NCI-H2029 treated with DMSO at 0.1 percent for 48 hours (cell line): ENCODE measurements at places on chromosomes 6 and 20.

DNA sequence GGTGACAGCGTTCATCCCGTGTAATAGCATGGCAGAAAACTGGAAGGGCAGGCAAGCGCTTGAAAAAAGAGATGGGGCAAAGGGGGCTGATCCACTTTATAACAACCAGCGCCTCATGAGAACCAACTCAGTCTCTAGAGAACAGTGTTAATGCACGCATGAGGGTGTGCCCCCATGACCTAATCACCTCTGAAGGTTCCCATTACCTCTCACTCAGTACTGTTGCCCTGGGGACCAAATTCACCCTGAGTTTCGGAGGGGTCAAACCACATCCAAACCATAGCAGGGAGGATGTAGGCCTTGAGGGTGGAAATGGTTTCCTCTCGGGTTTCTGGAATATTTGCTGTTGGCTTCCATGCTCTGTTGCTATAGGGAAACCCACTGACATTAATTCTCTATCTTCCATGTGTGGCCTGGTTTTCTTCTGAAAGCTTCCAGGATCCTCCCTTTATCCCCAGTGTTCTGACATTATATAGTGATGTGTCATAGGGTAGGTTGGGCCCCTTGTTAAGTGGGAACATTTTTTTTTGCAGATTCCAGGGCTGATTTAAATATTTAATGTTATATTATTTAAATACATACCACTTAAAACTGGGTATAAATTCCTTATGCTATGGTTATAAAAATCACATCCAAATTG, 65.2 kb downstream of the PPP1R14C start:
- no peak for DNase-seq

DNA sequence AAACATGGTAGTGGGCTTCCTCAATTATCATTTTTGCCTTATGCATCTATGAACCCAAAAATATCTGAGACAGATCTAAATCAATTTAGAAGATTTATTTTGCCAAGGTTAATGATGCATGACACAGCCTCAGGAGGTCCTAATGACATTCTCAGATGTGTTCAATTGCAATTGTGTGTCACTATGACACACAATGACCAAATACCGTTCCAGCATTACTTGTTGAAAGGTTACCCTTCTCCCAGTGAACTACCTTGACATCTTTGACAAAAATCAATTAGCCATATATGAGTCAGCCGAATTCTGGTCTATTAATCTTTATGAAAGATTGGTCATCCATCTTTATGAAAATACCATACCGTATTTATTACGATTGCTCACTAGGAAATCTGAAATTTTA, 592.5 kb upstream of the GJE1 start:
- no peak for DNase-seq

DNA sequence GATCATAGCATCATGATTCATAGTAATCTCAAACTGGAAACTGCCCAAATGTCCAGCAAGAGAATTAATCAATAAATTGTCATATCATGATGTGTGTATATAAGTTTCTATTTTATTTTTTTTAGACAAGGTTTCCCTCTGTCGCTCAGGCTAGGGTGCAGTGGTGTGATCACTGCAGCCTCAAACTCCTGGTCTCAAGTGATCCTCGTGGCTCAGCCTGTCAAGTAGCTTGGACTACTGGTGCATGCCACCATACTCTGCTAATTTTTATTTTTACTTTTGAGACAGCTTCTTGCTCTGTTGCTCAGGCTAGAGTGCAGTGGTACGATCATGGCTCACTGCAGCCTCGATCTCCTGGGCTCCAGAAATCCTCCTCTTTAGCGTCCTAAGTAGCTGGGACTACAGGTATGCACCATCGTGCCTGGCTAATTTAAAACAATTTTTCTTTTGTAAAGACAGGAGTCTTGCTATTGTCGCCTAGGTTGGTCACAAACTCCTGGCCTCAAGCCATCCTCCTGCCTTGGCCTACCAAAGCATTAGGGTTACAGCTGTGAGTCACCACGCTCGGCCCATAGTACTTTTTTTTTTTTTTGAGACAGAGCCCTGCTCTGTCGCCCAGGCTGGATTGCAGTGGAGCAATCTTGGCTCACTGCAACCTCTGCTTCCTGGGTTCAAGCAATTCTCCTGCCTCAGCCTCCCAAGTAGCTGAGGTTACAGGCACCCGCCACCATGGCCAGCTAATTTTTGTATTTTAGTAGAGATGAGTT, 8.7 kb upstream of the ATRN start:
- DNase-seq, result no peak

DNA sequence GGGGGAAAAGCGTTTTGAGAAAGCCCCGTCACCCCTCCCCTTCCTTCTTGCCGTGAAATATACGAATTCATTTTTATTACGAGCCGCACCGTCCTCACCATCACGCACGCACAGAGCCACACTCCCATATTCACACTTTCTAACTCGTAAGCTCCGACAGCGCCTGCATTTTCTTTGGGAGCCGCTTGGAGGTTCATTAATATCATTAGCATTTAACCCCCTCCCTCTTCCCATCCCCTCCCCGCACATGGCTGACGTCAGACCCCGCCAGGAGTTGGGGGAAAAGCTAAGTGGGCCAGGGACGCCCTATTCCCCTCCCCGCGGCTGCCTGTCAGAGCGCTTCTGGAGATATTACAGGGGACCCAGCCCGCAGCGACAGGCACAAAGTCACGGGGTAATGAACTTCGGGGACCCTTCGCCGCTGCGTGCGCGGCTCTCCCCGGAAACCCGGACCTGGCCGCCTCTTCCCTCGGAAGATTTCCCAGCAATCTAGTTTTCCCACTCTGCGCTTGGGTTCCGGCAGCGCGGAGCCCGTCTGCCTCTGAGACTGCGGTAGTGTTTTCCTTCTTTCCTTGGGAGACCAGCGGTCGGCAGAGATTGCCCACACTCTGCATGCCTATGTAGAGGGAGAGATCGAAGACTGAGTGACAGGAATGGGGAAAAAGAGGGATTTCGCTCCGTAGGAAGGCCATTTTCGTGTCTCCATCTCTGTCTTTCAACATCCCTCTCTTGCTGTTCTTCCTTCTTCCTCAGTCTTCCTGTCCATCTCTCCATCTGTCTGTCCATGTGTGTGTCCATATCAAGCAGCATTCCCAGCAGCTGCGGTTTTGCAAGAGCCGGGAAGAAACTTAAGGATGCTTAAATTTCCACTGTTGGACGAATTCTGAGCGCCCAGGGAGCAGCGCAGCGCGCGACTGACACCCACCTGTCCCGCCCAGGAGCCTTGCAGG, at the start of gene NR2E1:
TSS of gene NR2E1 (plus strand) at position 309 of the 950 bp plus-strand sequence. CDS start 744 bp downstream, outside the sequence.
- DNase-seq, result no peak

DNA sequence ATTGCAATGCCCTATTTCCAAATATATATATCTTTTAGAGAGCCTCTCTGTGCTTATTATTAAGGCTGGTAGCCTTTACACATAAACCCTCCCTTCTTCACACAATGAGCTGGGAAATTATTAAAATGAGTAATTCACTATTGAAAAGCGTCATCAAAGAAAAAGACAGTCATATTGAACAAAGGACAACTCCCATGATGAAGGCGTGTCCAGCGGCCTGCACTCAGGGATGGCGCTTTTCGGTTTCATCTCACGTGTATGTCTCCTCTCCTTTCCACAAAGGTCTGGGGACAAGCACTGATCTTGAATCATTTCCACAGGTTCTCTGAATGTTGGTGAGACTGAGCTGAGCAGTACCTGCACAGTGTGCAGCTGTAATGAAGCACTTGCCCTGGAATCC, 3.5 kb downstream of the SERPINB9 start:
- DNase-seq, result no peak

DNA sequence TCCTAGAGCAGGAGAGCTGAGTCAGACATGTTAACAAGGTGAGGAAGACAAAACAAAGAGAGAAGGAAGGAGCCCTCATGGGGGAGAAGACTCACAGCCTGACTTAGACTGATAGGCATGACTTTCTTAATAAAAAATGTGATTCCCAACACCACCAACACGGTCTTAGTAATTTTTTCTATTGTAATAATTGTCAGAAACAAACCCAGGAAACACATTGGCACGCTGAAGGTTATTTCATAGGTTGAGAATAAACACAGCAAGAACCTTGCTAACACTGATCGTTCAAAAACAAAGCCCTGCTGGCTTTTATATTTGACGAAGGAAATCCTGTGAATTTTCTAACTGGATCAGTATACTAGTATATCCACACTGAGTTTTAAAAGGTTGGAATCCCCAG, 286.8 kb downstream of the HACE1 start:
- no peak for DNase-seq

- DNase-seq, result no peak
These were observed 54.5 kb downstream of the ADGRG6 start for GRCh38 chr6:142356201-142356883.

- DNase-seq, result no peak
These were observed 68.6 kb downstream of the EPHA7 start for GRCh38 chr6:93350774-93351173.

DNA sequence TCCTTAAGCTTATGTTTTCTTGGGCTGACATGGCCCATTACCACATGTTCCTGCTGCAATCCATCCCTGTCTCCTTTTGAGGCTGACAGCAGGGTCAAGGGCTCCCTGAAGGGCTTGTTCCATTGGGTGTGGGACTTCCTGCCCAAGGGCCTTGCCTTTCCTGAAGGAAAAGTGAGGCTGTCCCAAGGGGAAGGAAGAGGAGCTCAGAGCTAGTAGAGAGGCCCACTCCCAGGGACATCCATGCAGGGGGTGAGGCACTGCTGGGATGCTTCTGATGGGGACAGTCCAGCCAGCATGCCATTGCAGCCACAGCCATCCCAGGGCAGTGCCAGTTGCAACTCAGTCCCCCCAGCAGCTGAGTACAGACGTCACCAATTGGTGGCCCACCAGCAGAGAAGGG, 138.4 kb upstream of the FOXA2 start:
- no peak for DNase-seq

- no peak for DNase-seq
These were observed 769 bp upstream of the TRPC4AP start for GRCh38 chr20:35093267-35093884.

DNA sequence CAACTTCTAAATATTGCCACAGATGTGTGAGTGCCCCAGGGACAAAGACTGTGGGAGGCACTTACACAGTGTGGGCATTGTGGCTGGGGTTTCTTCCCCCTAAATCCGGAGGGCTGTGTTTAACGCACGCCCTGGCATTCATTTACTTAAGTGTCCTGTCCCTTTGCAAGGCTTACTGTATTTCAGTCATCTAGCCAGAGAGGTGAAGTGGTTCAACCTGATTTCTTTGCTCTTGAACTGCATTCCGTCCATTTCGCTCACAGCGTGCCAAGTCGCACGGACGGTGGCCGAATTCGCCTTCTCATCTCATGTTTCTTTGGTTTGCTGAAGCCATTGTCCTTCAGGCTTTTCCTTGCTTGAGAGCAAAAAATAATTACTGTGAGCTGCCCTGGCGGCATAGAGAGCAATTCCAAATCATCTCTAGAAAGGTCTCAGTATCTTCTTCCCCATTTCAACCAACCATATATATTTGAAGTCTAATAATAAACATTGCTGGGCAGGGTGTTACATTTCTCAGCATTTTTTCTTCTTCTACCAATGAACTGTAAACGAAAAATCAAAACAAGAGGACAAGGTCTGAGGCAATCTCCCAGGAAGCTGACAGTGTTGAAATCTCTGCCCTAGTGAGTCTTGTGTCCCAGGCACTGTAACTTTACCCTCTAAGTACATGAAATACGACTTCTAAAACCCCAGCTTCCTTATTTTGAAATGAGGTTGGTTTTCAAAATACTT, 16.9 kb downstream of the SYTL3 start:
- peak; percentile 81 for DNase-seq

DNA sequence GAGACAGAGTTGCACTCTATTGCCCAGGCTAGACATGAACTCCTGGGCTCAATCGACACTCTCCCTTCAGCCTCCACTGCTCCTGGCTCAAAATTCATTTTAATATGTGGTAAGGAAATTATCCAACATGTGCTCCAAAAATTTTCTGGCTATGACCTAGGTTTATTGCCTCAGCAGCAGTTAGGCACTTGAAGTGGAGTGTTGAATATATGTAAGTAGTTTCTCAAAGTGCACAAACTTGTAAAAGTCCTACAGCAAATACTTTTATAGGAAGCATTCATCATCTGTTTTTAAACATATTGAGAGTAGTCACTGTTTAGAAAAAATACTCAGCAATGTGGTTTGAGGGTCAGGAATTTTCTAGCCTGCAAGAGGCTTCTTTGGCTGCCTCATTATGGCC, 13.2 kb downstream of the FILIP1 start:
- DNase-seq, result no peak

GRCh38 chr6:18447552-18447951, 60.4 kb downstream of the RNF144B start:
- no peak for DNase-seq

GRCh38 chr20:23160536-23161243, 74.6 kb upstream of the CD93 start:
- DNase-seq, result no peak
